ENCODE measurements at places on chromosomes 6 and 20.

DNA sequence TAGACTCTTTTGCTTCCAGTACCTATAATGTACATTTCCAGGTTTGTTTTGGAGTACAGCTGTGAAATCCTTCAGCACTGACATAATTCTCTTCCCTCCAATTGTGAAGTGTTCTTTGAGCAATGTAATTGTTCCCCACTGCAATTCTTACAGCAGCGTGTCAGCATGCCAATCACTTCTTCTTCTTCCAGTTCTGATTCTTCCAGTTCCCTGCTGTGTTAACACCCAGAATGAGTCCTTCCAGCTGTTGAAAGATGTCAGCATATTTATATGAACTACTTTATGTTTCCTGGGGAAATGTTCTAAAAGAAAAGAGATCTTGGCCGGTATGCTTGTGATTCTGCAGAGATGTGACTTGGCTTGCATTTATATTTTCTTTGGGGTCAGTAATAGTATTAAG is 213.9 kb downstream of the UNC5CL start:
- no peak for DNase-seq

GRCh38 chr6:110325197-110325596 is 33.0 kb downstream of the METTL24 start:
- peak; percentile 10 for DNase-seq

GRCh38 chr6:170052991-170053821 is 237.7 kb downstream of the DLL1 start:
- no peak for DNase-seq

DNA sequence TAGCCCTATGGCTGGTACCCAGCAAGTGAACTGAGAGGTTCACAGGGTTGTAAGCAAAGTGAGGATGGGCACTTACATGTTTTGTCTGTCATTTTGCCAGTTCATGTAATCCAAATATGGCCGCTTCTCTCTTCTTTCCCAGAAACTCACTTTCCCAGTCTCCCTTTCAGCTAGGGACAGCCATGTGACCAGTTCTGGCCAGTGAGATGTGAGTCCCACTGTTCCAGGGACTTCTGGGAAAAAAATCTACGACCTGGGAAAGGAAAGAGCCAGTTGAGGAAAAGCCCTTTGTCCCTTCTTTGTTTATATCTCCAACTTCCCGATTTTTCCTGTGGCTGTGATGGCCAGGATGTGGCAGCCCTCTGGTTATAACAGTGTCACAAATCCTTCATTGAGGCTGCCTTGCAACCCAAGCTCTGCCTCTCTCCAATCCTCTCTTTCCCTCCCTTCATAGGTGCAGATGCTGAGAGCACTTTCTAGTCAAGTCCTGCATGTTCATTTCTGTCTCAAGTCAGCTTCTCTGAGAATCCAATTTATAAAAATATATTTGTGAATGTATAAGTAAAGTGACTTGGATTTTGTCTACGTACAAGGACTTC is 148.6 kb upstream of the ZFP64 start:
- no peak for DNase-seq

DNA sequence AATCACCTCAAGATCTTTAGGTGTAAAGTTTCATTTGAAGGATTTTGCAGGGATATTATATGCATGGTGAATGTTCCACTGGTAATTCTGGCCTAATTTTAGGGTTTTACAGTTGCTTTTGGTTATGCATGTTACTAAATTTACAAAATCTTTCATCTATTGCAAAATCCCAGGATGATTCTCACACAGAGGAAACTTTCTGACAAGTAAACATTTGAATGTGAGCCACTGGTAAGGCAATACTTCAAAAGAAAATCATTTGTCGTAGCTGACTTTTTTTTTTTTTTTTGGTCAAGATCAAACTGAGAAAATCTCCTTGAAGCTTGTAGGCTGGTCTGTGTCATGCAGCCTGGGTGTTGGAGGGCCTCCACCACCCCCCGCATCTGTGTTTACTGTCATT is 141.9 kb upstream of the EXOC2 start:
- no peak for DNase-seq

GRCh38 chr20:43824309-43825050 is 90.2 kb upstream of the TOX2 start:
- DNase-seq, result no peak

- DNase-seq, result no peak
These were observed 384.7 kb upstream of the ID4 start for GRCh38 chr6:19452495-19452894.

GRCh38 chr20:1336699-1337367 is 7.9 kb upstream of the SDCBP2 start:
- DNase-seq, result no peak

GRCh38 chr6:13908955-13909381 is 15.8 kb upstream of the RNF182 start:
- DNase-seq, result no peak

DNA sequence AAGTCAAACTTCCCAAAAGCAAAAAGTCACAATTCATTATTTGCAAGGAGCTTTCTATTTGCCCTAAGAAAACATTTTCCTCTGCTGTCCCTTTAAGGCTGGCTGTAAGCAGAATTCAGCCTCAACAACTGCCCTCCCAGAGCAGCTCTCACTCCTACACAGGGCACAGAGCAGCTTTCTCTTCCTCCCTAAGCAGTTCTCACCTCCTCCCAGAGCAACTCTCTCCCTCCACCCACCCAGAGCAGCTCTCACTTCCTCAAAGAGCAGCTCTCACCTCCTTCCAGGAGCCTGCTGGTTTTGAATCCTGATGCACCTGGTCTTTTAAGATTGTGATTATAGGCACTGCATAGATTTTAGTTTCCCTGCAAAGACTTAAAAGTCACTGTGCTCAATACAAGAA is 120.6 kb upstream of the TMEM181 start:
- no peak for DNase-seq

- no peak for DNase-seq
These were observed 93.5 kb upstream of the MLN start for GRCh38 chr6:33897189-33897780.

GRCh38 chr6:159976686-159977254 is 7.9 kb downstream of the IGF2R start:
- DNase-seq, result no peak

DNA sequence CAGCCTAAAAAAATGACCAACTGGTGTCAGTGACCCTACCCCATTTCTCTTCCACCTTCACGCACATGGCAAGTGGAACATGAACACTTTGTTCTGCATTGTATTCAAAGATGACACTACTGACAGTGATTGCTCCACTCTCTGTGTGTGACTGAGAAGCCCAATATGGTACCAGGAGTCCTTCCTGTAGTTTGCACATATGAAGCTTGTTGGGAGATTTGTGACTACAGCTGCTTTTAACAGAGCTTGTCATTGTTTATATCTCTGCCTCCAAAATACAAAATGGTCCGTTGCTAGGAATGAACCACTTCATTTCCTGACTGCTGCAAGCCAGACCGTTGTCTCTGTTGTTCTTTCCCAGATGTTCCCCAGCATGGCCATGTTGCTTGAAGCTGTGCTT is 140.3 kb upstream of the TCF21 start:
- no peak for DNase-seq

DNA sequence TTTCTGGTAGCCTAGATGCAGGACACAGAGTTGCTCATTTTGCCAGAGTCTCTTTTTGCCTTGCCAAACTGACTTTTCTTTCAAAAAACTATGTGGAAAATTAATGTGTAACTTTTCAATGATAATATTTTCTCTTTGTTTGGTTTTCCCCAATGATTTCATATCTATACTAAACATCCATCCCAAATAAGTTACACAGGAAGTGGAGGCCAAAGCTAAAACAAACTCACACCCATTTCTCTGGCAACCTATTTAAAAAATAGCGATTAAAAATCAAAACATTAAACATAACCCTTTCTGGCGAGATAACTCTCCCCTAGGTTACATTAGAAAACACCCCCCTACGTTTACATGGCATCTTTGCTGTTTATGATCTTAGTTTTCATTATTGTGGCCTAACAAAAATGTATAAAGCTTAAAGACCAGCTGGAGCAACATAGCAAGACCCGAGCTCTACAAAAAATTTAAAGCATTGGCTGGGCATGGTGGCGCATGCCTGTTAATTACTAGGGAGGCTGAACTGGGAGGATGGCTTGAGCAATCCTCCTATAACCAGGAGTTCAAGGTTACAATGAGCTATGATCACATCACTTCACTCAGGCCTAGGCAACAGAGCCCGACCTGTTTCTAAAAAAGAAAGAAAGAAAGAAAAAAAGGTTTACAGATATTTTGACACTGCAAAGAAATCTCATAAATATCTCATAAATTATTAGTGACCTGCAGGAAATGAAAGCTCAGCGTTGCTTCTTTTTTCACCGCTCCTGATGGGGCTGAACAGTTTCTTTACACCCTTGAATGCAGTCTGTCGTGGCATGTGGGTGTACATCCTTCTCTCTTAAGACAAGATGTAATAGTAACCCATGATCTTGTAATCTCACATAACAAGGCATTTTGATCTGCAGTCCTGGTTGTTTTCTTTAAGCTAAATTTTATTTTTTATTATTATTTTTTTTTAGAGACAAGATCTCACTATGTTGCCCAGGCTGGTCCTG is 32.8 kb upstream of the CEP85L start:
- DNase-seq, result no peak

GRCh38 chr6:56220078-56220477 is 27.3 kb downstream of the COL21A1 start:
- DNase-seq, result no peak

- DNase-seq, result no peak
These were observed 478.1 kb downstream of the PHF3 start for GRCh38 chr6:64113704-64114103.

- no peak for DNase-seq
These were observed 1.5 kb downstream of the HNF4A start for GRCh38 chr20:44357020-44357419.

GRCh38 chr6:135990439-135990838 is 138.9 kb downstream of the PDE7B start:
- DNase-seq, result no peak

- DNase-seq, result no peak
These were observed 83.2 kb upstream of the EYA2 start for GRCh38 chr20:46811224-46812084.

DNA sequence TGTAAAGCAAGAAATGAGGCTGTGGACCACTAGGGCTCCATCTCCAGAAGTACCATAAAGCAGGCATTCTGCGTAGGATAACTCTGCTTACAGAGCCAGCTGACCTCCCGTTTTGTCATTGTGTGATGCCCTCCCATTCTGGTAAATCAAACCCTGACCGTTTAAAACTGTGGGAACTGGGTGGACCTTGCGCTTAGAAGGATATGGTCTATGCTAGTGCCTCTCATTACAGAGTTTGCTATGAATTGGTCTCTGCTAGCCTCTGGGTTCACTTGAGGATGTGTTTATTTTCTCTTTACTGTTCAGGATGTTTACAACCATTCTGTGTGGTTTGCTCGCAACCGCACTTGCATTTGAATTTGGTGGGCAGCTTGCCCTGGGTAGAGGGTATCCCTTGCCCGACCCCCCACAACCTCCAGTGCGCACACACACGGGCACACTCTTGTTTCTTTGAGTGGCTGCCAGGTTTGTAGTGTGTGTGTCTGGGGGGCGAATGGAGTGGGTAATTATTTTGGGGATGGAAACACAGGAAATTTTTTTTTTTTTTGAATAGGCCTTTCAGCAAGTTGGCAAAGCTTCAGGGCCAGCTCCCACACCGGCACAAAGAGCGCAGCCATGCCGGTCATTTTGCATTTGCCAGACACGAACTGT is 198.3 kb downstream of the JARID2 start:
- no peak for DNase-seq

DNA sequence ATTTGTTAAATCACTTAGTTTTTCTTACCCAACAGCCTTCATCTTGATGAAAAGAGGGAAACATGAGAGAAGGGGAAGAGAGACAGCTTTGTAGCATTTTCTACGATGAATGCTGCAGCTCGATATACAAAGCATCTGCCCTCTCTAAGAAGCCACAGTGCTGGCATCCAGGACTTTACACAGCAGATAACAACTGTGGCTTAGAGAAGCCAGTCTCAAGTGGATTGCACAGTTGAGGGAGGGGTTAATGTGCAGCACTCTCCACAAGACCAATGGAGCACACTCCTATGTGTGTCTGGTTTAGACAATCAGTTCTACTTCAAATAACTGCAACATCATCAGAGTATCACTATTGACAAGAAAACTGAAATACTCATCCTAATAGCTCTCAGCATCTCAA is 5.8 kb downstream of the C6orf120 start:
- DNase-seq, result no peak

GRCh38 chr6:168575346-168576098 is 134.5 kb downstream of the SMOC2 start:
- no peak for DNase-seq

DNA sequence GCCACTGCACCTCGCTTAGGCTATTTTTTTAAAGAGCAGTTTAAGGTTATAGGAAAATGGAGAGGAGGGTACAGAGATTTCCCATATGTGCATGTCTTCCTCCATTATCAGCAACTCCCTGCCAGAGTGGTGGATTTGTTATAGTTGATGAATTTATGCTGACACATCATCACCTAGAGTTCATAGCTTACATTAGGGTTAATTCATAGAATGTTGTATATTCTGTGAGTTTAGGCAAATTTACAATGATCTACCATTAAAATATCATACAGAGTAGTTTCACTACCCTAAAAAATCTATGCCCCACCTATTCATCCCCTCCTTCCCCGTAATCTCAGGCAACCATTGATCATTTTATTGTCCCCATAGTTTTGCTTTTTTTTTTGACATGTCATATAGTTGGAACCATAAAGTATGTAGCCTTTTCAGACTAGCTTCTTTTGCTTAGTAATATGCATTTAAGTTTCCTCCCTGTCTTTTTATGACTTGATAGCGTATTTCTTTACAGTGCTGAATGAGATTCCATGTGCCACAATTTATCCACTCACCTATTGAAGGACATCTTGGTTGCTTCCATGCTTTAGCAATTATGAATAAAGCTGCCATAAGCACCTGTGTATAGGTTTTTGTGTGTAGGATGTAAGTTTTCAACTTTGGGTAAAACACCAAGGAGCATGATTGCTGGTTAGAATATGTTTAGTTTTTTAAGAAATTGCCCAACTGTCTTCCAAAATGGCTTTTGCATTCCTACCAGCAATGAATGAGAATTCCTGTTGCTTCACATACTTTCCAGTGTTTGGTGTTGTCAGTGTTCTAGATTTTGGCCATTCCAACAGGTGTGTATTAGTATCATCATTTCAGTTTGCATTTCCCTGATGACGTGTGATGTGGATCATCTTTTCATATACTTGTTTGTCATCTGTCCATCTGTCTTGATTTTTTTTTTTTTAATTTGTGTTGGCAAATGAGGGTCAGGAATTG is 60.2 kb downstream of the NCOA3 start:
- DNase-seq, result no peak

DNA sequence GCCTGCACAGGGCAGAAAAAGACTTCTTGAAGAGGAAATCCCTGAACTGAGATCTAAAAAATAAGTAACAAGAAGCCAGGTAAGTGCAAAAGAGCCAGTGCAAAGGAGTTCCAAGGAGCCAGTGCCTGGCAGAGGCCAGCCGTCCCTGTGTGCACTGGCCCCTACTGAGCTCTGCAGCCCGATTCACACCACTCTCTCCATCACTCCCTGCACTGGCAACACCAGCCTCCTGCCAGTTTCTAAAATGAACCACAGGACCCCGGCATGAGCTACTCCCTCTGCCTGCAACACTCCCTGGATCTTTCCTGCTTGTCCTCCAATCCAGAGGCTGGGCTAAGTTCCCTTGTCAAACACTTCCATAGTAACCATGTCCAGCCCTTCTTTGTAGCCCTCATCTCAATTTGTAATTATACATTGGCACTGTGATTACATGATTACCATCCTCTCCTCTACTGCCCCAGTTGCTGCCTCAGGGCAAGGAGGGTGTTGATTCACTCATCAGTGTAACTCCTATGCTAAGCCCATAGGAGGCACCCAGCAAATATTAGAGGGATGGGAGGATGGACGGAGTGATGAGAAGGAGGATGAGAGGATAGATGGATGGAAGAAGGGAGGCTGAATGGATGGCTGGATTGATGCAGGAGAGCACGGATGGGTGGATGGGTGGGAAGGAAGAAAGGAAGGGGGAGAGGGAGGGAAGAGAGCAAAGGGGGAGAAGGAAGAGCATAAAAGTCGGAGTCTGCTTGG is 49.3 kb downstream of the SIRPA start:
- DNase-seq, result no peak

Measured in skeletal muscle cell (primary cell).